NCI-H1105 (cell line): ENCODE measurements at places on chromosomes 1 and 21.
A peak's percentile ranks its signal among the peaks of the same experiment; 100 is the strongest.

DNA sequence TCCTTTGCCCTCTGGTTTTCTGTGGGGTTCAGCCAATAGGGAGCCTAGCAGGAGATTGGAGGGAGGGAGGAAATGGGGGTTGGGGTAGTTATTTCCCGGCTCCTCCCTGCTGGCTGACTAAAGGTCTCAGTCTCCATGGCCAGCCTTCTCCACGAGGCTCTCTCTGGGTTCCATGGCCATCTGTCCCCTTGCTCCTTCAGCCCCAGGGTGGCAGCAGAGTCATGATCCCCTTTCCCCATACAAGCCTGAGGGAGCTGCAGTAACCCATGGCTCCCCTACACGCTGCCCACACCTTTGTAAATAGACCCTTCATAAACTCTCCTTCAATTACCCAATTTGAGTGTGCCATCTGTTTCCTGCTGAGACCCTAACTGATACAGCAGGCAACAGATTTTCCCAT lies 176.1 kb upstream of the CSF3R start:
- DNase-seq = no peak

DNA sequence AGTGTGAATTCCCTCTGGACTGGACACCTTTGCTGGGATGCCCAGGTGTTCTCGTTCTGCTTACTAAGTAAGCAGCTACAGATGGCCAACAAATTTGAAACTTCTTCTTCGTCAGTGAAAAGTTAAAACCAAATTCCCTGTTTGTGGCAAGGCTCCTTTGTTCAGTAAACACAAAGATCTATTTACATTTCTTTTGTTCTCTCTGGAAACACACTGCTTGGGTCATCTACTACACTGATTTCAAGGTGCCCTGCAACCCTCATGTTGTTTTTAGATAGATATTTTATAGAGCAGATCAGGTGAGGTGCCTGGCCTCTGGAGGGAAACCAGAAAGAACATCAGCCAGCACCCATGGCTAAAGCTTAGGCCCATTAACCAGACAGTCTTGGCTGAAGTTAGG lies 157.2 kb upstream of the UBE2U start:
- DNase-seq = no peak

GRCh38 chr1:85582687-85583591 lies 2.4 kb downstream of the CCN1 start:
- no peak for DNase-seq

DNA sequence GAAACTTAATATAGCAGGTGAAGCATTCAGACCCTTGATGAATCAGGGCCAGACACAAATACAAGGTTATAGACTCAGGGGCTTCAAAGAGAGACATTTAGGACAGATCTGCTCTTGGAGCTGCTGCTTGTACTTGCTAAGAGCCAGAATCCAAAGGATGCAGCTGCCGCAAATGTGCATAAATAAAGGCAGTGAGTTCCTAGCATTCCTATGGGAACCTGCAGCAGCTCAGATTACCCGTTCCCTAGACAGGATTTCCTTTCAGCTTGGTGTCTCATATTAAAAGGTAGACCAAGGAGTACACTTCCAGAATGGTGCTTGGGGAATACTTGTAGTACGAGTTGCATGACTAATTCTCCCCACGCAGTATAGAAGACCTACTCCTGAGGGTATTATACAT lies 9.7 kb upstream of the LRRC53 start:
- no peak for DNase-seq

DNA sequence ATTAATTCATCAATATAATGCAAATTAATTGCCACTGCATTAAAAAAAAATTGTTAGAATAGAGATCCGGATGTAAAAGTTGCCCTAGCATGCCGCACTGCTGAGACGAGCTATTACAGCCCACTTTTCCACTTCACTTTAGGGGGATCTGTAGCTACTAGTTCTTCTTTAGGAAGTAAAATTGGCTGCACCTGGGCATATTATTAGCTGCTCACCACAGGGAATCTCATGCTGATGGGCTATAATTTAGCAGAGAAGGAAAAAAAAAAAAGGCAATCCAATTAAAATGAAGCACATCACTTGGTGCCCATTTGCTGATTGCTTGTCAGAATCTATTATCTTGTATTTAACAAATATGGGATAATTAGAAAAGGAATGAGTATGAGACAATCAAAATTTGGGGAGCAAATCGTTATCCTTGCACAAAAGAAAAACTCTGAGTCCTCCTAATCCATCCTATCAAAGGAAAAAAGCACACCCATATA lies 233.4 kb downstream of the DSCAM start:
- peak; percentile 96 for DNase-seq

GRCh38 chr1:163789911-163790310 lies 468.2 kb downstream of the NUF2 start:
- DNase-seq = no peak

DNA sequence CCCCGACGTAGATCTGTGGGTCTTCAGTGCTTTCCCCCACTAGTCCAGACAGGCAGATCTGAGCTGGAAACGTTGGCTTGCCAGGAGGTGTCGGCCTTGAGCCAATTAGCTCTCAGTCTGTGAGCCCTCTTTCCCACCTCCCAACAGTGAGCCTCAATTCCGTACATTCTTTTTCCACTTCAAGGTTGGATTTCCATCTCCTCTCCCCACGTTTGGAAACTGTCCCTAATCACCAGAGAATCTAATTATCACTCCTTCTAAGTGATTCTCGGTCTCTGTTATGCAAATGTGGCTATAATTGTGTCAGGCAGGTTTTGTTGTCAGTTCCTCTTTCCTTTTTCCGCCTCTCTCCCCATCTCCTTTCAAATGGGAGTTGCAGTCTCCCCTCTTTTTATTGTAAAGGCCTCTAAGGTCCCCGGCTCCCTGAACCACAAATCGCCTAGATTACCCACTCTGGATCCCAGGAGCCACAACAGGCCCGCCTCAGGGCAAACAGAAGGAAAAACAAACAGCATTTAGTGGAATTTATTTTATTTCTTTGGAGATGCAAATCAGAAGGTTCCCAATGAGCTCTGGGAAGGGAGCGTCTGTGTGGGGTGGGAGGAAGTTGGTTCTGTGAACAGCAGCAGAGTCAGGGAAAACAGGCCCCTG lies 29.4 kb upstream of the LRRN2 start:
- DNase-seq = no peak

DNA sequence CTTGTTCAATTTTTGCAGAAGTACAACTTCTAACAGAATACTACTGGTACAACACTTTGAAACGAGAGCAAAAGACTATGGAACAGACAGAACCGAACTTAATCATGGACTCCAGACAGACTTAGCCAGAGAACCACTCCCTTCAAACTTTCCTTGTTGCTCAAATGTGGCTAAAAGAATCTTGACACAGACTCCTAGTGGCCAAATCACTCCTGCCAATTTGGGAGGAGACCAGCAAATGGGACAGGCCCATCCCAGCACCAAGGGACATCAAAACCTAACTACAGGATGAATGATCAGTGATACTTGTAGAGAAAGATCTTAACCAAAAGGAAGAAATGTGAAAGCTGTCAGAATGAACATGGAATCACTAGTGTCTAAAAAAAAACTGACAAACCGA lies 154.0 kb downstream of the MATN1 start:
- no peak for DNase-seq

DNA sequence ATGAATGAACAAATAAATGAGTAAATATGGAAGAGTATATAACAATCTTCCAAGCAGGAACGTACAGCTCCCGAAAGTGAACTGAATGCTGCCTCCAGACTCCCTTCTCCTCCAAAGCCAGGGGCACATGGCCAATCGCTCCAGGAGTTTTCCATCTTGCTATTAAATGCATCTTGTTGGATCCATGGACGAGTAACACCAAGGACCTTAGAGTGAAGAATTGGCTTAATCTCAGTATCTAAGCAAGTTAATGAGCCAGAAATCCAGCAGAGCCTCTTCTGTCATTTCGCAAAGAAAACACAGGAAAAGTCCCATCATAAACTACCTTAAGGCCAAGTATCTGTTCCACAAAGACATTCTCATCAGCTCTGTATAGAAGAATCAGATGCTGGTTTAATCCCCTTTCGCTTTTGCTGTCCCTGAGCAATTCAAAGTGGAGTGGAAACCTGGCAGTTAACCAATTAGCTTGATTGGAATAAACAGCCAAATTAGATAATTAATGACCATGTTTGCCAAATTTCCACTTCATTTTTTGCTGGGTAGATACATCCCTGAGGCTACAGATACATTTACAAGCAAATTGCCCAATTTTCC lies 116.0 kb downstream of the MIS18A start:
- peak; percentile 69 for DNase-seq

DNA sequence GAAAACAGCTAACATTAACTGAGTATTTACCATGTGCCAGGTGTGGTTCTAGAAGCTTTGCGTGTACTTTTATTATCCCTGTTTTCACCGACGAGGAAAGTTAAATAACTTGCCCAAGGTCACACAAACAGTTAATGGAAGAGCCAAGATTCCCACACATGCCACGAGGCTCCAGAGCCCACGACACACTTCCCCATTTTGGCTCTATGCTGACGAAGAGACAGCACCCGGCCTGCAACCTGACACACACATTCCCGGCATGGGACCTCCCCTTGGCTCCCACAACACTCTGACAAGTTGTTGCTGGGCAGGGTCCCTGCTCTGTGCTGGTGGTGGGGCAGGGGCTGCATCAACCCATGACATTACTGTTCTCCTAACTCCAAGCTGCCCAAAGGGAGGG lies 52.8 kb downstream of the RAP1GAP start:
- DNase-seq = no peak
